Activated CD4-positive, CD25-positive, alpha-beta regulatory T cell (primary cell): ENCODE measurements at places on chromosomes 4 and X.

DNA sequence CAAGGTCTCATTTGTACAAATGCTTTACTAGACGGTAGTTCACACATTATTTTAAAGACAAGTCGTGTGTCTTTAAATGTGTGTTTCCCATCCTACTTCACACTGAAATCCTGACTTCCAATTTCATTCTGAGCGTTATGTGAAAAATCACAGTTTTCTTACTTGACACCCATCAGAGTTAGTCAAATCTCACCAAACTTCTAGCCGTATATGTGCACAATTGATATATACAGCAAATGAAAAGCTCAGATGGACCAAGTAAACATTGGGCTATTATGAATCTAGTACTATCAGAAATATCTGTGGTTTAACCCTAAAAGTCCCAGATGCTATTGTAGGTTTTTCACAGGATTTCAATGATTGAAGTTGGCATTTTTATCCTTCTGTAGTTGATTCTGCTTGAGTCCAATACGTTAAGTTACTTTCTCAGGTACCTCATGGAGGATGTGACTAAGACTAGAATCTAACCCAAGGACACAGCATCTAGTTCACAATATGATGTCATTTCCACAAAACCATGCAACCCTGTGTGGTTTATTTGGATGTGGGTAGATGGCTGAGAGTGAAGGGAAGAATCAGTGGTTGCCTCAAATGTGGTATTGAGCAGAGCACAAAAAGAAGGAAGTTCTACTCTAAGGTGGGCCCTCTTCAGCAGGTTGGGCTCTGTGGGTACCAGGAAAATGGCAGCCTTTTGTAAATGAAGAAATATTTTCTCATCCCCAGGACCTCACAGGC is 22.1 kb upstream of the TRIM60 start:
- DNase-seq, result no peak

DNA sequence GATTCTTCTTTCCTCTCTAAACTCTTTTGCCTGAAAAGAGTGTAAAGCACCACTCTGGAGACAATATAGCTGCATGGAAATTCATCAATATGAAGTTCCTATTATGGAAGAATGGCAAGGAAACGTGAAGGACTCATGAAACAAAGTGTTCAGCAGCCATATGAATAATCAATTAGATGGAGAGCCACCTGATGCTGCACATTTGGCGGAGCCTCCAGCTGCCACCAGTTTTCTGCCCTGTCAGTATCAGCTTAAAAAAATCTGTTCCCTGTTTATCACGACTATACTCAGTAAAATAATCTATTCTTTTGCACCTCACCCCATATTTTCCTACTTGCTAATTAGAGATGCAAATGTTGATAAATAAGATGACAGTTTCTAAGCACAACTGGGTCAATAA is 276.0 kb downstream of the UNC5C start:
- DNase-seq, result no peak

- no peak for DNase-seq
Observed at GRCh38 chrX:20500949-20501348, 234.2 kb upstream of the RPS6KA3 start.

DNA sequence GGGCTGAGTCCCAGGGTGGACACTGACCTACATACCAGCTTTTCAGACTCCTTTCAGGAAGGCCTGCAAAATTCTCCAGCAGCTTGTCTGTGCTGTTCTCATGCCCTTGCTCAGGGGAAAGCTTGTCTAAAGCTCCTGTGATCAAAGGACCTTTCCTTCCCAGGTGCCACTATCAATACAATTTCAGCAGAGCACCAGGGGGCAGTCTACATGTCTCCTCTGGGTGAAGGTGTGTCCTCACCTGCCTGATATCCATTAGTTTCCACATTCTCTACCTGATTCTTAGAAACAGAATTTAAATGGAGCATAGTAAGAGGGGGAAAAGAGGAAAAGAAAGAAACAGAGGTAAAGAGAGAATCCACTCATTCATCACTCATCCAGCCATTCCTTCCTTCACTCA is 114.2 kb downstream of the PPARGC1A start:
- no peak for DNase-seq

GRCh38 chr4:162347156-162347841 is 183.5 kb upstream of the FSTL5 start:
- DNase-seq, result no peak
